ENCODE measurements at places on chromosomes 12 and 14. TPM values are rescaled to one million over a fixed set of nuclear protein-coding genes. Genes with fewer than 3 reads are reported as not detected.

LRRC9 gene
- total RNA-seq, result not detected

DNA sequence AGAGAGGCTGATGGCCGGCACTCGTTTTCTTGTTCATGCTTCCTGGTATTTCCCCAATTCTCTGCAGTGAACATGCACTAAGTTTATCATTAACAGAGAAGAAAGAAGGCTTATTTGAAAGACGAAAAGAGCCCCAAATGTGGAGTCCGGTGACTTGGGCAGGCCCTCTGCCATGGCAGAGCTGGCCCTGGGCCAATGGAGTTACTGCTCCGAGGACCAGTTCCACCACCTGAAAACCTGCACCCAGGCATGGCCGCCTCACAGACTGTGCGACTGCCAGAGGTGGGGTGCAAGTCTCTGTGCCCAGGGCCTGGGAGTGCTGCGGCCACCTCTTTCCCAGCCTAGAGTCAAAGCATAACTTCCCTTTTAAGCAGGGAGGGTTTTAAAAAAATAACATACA, 24.9 kb downstream of the DEGS2 start:
- H3K27me3 ChIP-seq, result no peaks in the 10 kb centered on the region
- H3K27ac ChIP-seq, result no peak overlapping the region
- peaks cover 11% of the 10 kb centered on the region for H3K36me3 ChIP-seq
- no peaks in the 10 kb centered on the region for H3K4me1 ChIP-seq
- DNase-seq, result no peak
- H3K4me3 ChIP-seq, result no peak overlapping the region

GRCh38 chr12:68441167-68441566, 109.0 kb upstream of the MDM1 start:
- H3K27me3 ChIP-seq, result no peaks in the 10 kb centered on the region
- no peak for DNase-seq
- H3K4me1 ChIP-seq, result no peaks in the 10 kb centered on the region
- no peak overlapping the region for H3K27ac ChIP-seq

OR6C76 gene
- total RNA-seq, result not detected

- H3K4me1 ChIP-seq, result no peaks in the 10 kb centered on the region
- H3K27me3 ChIP-seq, result no peaks in the 10 kb centered on the region
- no peak for DNase-seq
- H3K4me3 ChIP-seq, result no peak overlapping the region
- H3K27ac ChIP-seq, result no peak overlapping the region
Observed at GRCh38 chr14:75323571-75323970, 44.9 kb downstream of the FOS start.

DNA sequence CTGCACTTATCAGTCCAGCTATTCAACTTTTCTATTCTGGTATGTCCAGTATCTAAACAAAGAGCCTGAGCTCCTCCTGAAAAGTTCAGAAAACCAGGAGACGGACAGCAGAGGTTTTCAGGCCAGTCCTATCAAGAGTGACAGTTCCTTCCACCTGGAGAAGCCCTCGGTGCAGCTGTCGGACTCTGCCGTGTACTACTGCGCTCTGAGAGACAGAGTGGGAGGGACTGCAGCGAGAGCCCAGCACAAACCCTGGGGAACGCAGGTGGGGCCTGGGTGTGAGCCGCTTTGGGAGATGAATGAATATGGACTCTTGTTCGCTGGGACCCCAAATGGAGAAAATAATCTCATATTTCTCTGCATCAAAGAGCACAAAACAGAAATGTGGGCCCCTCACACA, 329.8 kb upstream of the OR4E1 start:
- no peak overlapping the region for H3K4me3 ChIP-seq
- no peak for DNase-seq

DNA sequence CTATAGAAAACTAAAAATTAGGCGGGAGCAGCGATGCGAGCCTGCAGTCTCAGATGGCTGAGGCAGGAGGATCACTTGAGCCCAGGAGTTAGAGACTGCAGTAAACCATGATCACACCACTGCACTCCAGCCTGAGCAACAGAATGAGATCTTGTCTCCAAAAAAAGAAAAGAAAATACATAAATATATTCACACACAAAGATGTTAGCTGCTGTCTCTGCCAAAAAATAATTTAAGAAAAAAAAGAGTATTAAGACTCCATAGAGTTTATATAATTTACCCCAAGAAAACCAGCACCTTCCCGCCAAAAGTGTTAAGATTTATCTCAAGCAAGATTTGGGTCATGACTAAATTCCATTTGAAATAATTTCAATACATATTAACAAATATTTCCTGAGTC, 102.6 kb downstream of the MED13L start:
- no peaks in the 10 kb centered on the region for H3K36me3 ChIP-seq
- H3K4me3 ChIP-seq, result no peak overlapping the region
- H3K27me3 ChIP-seq, result no peaks in the 10 kb centered on the region
- peaks cover 45% of the 10 kb centered on the region for H3K4me1 ChIP-seq
- DNase-seq, result no peak
- H3K27ac ChIP-seq, result no peak overlapping the region
